ENCODE measurements at places on chromosomes 1 and 21. TPM values are rescaled to one million over a fixed set of nuclear protein-coding genes. Genes with fewer than 3 reads are reported as not detected.

The FRRS1 gene
- total RNA-seq: 7.4 TPM

- H3K4me3 ChIP-seq: no peak overlapping the region
- no peak for DNase-seq
- no peaks in the 10 kb centered on the region for H3K36me3 ChIP-seq
- H3K27me3 ChIP-seq: no peaks in the 10 kb centered on the region
- no peaks in the 10 kb centered on the region for H3K4me1 ChIP-seq
Measured at GRCh38 chr21:14673649-14674048, 127.5 kb upstream of the SAMSN1 start.

DNA sequence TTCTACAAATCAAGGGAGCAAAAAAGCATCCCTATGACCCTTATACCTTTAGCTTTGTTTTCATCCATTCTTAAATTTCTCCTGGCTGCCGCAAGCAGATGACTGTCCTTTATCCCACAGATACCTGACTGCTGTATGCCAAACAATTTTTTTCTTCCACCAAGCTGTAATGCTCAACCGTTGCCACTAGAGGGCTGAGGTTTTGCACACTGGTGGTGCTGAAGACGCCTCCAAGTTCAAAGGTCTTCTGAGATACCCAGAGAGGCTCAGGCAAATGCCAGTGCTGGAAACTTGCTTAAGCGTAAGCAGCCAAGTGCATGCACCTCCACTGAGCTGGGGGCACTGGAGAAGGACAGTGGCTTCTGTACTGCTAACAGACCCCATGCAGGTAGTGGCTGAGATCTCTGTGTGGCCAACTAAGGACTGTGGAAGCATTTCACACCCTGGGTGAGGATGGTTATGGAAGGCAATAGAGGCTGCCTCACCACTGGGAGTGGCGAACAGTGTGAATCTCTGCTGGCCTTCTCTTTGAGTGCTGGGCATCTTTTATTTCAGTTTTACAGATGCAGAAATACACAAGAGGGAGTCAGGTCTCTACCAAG is 28.5 kb downstream of the CNIH3 start:
- H3K4me1 ChIP-seq: no peaks in the 10 kb centered on the region
- H3K36me3 ChIP-seq: no peaks in the 10 kb centered on the region
- no peak overlapping the region for H3K27ac ChIP-seq
- no peaks in the 10 kb centered on the region for H3K27me3 ChIP-seq
- H3K4me3 ChIP-seq: no peak overlapping the region

DNA sequence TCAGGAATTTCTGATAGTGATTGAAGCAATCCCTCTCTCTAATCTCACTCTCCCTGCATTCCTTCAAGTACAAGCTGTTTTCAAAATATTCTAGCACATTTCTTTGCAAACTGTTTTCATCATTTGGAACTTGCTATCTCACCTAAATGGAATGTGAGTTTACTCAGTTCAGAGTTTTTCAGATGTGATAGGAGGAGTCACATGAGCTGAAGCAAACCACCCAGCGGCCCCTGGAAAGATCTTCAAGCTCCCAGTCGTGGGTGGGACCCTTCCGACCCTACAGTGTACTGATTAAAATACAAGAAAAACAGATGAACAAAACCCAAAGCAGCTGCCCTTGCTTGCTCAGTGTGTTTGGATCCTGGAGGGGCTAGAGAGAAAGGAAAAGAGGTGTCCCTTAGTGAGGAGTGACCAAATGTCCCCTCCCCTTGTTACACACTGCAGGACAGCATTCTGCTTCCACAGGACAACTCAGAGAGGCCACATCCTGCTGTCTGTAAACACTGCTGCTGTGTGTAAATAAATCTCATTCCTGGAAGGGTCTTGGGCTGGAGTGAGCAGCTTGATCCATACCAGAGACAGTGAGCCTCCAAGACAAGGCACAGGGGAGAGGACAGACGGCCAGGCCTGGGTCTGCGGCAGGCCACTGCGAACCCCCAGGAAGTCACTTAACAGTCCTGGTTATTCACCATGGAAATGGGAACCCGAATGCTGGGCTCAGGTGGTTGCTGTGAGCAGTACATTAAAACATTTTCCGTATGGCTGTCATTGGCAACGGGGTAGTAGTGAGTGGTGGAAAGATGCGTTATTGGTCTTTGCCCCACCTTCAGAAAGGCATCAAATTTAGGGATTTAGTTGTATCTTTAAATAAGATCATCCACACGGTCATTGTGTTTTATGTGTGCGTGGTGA is 229.2 kb downstream of the RHOU start:
- no peak for DNase-seq
- no peak overlapping the region for H3K4me3 ChIP-seq
- H3K27ac ChIP-seq: peak overlapping the region; percentile 76
- no peaks in the 10 kb centered on the region for H3K27me3 ChIP-seq
- H3K4me1 ChIP-seq: peaks cover 4% of the 10 kb centered on the region
- no peaks in the 10 kb centered on the region for H3K36me3 ChIP-seq

GRCh38 chr21:44980562-44981489 is 41.0 kb downstream of the SLX9 start:
- H3K36me3 ChIP-seq: no peaks in the 10 kb centered on the region
- no peak overlapping the region for H3K27ac ChIP-seq
- H3K4me3 ChIP-seq: no peak overlapping the region
- H3K4me1 ChIP-seq: no peaks in the 10 kb centered on the region
- no peaks in the 10 kb centered on the region for H3K27me3 ChIP-seq

DNA sequence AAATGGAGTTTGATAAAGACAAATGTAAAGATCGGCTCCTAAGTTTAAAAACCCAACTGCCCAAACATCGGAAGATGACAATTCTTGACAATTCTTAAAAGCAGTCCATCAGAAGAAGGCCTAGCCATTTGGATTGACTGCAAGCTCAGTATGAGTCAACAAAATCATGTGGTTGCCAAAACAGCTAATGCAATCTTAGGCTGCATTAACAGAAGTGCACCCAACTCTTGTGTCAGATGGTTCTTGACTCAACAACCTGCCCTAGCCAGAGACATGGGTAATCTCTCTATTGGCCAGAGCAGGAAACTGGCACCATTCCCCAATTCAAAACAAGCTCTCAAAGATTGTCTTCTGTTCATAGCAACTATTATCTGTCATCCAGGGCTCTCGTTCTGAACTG is 9.9 kb upstream of the NCF2 start:
- H3K4me1 ChIP-seq: no peaks in the 10 kb centered on the region
- H3K27ac ChIP-seq: no peak overlapping the region
- H3K4me3 ChIP-seq: no peak overlapping the region
- no peaks in the 10 kb centered on the region for H3K36me3 ChIP-seq
- no peak for DNase-seq

GRCh38 chr1:111723091-111723806 is 15.9 kb downstream of the INKA2 start:
- H3K27me3 ChIP-seq: no peaks in the 10 kb centered on the region
- H3K4me3 ChIP-seq: no peak overlapping the region
- no peaks in the 10 kb centered on the region for H3K36me3 ChIP-seq
- peak; percentile 13 for DNase-seq
- no peak overlapping the region for H3K27ac ChIP-seq

DNA sequence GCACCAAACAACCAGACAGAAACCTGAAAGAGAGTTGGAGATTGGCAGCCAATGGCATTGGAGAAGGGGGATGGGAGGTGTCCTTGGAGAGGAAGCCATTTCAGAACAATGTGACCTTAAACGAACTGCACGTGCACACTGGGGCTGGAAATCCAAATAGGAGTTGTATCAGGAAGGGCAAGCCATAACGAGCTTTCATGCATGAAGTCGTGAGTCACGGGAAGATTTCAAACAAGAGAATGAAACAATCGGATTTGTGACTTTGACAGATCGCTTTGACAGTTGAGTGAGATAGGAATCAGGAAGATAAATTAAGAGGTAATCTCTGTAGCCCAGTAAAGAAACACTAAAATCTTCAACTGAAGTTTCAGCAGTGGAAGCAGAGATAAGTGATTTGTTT is 445.8 kb upstream of the ZP4 start:
- no peak overlapping the region for H3K4me3 ChIP-seq
- H3K4me1 ChIP-seq: no peaks in the 10 kb centered on the region
- H3K27me3 ChIP-seq: no peaks in the 10 kb centered on the region
- no peaks in the 10 kb centered on the region for H3K36me3 ChIP-seq
- no peak overlapping the region for H3K27ac ChIP-seq
- DNase-seq: no peak

DNA sequence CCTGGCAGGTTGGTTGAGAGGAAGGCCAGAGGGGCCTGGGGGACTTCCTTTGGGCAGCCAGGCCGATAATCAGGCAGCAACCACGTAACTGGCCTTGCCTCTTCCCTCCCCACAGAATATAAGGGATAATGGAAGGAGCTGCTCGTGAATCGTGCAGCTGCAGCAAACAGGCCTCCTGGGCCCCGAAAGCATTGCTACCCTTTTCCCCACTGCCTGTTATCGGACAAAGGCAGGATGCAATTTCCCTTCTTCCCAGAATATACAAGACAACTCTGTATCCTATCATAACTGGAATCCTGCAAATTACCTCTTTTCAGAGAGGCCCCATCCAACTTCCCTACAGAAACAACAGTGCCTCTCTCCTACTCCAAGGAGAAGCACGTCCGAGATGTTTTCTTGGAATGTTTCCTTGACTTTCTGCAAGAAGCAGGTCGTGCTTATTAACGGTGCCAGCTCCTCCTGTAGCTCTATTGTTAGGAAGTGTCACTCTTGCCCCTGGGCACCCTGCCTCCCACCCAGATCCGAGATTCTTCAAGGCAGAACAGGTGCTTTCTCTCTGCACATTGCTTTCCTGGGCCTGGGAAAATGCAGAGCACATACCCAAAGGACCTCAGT is 106.0 kb upstream of the TIAM1 start:
- no peaks in the 10 kb centered on the region for H3K4me1 ChIP-seq
- H3K4me3 ChIP-seq: no peak overlapping the region

DNA sequence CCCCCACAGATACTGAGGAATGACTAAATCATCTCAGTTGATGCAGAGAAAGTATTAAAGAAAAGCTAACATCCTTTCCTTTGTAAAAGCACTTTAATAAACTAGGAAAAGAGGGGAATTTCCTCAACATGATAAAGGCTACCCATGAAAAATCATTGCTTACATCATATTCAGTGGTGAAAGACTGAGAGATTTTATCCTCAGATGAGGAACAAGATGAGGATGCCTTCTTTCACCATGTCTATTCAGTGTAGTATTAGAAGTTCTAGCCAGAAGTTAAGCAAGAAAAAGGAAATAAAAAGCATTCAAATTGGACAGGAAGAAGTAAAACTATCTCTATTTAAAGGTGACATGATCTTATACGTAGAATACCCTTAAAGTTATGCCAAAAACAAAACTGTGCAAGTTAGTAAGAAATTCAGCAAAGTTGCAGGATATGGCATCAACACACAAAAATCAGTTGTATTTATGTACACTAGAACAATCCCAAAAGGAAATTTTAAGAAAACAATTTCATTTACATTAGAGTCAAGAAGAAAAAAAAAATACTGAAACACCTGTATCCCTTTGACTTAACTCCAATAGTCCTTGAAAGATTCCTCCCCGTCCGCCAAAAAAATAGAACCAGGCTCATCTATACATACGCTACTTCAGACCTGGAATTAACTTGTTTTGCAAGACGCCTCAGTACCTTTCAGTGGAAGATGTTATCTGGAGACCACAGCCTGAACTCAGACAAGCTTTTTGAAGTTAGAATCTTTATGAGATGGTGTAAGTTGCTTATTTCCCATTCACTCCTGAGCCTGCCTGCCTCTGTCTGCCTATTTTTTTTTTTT is 17.5 kb downstream of the ZMYM4 start:
- no peak overlapping the region for H3K27ac ChIP-seq
- no peaks in the 10 kb centered on the region for H3K36me3 ChIP-seq
- H3K4me1 ChIP-seq: no peaks in the 10 kb centered on the region
- no peak overlapping the region for H3K4me3 ChIP-seq
- H3K27me3 ChIP-seq: no peaks in the 10 kb centered on the region

GRCh38 chr1:186255266-186255665 is 119.8 kb downstream of the TPR start:
- H3K4me3 ChIP-seq: no peak overlapping the region
- H3K27me3 ChIP-seq: no peaks in the 10 kb centered on the region
- H3K27ac ChIP-seq: no peak overlapping the region
- H3K36me3 ChIP-seq: no peaks in the 10 kb centered on the region
- no peak for DNase-seq

DNA sequence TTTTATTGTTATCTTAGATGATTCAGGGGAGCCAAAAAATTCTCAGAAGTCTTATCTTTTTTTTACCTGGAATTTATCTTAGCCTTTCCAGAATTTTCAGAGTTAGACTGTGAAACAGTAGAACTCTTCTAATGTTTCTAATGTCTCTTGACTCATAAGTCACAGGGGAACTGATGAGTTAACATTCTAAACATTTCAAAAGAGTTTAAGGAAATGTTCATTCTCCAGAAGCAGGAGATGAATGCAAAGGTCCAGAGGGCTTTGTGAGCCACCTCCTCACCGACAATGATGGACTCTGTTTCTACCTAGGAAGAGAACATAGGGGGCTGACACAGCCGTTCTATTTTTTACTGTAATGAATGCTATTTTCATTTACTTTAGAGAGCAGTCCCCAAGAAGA is 157.5 kb downstream of the BRINP2 start:
- no peaks in the 10 kb centered on the region for H3K4me1 ChIP-seq
- H3K4me3 ChIP-seq: no peak overlapping the region
- DNase-seq: no peak
- H3K36me3 ChIP-seq: no peaks in the 10 kb centered on the region
- no peaks in the 10 kb centered on the region for H3K27me3 ChIP-seq

DNA sequence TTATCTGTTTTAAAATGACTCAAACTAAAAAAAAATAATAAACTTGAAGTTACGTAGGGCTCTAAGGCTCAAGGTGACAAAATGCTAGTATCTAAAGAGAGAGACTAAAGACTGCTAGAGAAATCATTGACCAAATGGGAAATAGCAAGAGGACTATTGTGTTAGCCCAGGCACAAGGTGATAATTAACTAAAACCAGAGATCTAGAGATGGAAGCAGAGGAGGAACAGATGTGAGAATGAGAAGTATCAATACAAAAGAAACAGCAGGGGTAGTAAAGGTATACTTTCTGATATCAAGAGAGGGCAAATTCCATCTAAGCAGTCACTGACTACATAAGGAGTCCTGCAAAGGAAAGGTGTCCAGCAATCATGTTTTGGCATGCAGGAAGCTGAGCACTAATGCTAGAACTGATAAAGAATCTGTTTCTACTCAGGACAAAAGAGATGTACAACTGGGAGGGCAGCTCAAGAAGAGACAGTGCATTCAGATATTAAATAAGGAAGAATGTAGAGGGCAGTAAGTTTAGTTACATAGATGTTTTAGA is 100.2 kb upstream of the GNG4 start:
- H3K4me3 ChIP-seq: no peak overlapping the region
- no peak for DNase-seq
- peaks cover 6% of the 10 kb centered on the region for H3K36me3 ChIP-seq
- H3K4me1 ChIP-seq: no peaks in the 10 kb centered on the region
- H3K27me3 ChIP-seq: no peaks in the 10 kb centered on the region
- no peak overlapping the region for H3K27ac ChIP-seq
